ENCODE measurements at places on chromosomes 11 and 22.

DNA sequence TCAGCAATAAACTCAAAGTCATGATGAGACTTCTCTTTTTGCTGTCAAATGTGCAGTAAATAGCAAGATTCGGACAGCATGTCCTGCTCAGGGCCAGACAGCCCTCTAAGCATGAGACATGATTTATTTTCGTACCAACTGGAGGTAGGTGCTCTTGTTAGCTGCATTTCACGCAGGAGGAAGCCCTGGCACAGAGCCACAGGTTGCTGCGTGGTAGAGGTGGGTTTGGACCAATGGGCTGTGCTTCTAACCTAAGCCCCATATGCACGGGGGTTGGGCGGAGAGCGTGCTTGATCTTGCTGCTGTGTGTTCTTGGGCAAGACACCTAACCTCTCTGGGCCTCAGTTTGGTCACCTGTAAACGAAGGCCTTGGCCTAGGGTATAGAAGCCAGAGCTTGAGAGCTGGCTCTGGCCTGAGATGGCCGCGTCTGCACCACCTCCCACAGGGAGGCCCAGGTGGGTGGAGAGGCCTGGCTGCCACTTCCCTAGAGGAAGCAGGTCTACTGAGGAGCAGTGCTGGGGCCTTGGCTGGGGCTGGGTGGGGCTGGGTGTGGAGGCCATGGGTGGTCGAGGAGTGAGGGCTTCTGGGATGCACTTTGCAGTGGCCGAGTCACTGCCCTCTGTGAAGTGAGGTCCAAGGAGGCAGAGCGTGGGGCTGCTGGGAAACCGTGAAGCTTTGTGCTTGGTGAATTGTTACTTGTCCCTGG lies 38.5 kb upstream of the GRAMD4 start:
- no peak for DNase-seq

- no peak for DNase-seq
Observed at GRCh38 chr11:106482917-106483785, 405.7 kb downstream of the AASDHPPT start.

GRCh38 chr11:96035031-96035739 lies 111.3 kb upstream of the MTMR2 start:
- DNase-seq, result no peak

GRCh38 chr11:76838678-76839068 lies 22.0 kb upstream of the ACER3 start:
- DNase-seq, result no peak

GRCh38 chr22:30045901-30046715 lies 34.2 kb upstream of the HORMAD2 start:
- no peak for DNase-seq

DNA sequence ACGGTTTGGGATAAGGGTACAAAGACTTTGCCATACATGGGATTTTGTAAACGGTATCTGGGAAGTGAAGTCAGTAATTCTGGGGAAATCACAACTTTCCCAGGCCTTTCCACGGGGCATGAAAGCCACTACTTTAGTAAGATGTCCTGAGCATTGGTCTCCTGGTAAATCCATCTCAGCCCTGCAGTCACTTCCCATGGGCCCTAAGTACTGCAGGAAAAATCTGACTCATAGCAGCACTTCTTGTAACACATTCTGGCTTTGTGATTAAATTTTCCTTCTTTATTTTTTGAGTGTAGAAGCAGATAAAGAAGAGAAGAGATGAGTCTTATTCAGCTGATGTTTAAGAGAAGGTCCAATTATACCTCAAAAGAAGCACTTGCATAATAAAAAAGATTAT lies 67.6 kb downstream of the BLID start:
- DNase-seq, result no peak

DNA sequence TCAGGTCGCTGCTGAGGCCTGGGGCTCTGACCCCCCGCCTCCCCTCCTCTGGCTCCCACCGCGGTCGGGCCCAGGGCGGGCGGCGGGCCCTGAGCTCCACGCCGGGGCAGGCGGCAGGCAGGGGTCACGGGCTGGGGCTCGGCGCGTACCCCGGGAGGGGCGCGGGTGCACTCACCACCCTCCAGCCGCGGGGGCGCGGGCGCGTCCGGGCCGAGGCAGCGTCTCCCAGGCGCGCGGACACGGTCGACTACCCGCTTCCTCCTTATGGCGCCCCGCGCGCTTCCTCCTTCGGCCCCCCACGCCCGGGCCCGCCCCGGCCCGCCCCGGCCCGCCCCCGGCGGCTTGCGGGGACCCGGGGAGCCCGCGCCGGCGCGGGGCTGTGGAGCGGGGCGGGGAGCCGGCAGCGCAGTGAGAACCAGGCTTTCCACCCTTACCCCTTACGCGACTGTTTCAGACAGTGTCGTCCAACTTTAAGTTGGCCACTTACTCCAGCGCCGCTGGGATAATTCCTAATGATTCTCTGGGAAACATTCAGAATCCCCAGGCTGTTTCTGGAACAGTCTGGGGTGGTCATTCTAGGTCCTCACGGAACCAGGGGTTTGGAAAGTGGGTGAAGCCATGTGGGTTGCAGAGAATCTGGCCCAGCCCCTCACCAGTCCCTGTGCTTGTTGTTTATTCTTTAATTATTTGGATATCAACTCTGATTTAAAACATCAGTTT lies at the start of gene BID:
Gene BID, minus strand, starts transcription at position 264 of the 720 bp plus-strand sequence. CDS start 24,353 bp downstream, outside the sequence.
- peak; percentile 14 for DNase-seq
